H4 (cell line): ENCODE measurements at places on chromosomes 2 and 18.

- DNase-seq = no peak
These were observed 269.4 kb upstream of the FBXO11 start for GRCh38 chr2:48175656-48176055.

DNA sequence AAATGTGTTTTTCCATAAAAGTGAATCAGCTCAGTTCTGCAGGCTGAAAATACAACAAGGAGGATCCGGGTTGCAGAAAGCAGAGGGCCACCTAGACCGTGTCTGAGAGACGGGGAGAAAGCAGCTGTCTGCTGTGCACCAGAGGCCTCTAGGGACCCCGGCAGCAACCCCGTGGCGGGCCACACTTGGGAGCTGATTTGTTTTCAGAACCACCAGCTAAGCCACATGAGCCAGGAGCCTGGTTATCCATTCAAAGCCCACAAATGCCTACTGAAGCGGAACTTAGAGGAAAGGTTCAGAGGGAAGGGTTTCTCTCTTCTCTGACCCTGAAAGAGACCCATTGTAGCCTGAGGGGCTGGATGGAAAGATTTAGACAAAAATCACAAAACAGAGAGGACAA, 28.4 kb upstream of the ID2 start:
- no peak for DNase-seq

GRCh38 chr2:113198048-113198789, 24.4 kb downstream of the PSD4 start:
- DNase-seq = no peak

- DNase-seq = no peak
These were observed 7.2 kb downstream of the POMC start for GRCh38 chr2:25161055-25161781.
